ENCODE measurements at places on chromosomes 1 and 21.
A peak's percentile ranks its signal among the peaks of the same experiment; 100 is the strongest.

DNA sequence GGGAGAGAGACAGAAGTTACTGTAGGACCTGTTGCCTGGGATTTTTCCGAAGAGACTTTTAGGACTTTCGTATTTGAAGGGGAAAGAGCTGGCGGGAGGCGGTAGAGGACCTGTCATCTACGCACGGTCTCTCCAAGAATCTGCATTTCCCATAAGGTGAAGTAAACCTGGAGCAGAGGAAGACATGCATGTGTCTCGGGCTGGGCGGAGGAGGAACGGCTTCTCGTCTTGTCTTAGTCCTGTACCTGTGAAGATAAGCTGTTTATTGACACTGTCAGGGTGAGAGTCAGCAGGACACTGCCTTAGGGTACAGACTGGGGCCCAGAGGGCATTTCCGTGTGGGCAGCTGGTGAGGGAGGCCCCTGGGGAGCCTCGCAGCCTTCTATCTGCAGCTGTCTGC lies 123.4 kb upstream of the COL6A1 start:
- no peak for DNase-seq

DNA sequence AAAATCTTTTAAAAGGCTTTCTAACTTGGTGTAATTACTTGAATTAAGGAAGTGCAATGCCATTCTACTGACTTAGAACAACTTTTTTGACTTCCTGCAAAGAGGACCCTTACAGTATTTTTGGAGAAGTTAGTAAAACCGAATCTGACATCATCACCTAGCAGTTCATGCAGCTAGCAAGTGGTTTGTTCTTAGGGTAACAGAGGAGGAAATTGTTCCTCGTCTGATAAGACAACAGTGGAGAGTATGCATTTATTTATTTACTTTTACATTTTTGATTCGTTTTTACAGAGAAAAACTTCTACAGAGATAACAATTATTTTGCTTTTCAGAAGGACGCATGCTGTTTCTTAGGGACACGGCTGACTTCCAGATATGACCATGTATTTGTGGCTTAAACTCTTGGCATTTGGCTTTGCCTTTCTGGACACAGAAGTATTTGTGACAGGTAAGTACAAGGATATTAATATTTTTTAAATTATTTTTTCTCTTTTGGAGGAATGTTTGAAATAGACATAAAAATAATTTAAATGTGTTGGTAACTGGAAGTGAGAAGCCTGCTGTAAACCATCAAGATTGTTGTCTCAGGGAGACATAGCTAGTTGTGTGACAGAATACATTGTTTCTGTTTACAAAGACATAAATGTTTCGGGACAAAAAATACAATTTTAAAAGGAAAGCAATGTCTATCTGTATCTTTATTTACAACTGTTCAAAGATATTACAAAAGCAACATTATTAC lies at the start of gene PTPRC:
Gene PTPRC (plus strand): TSS at position 147 of the 742 bp plus-strand sequence. CDS start 229 bp downstream, at position 376.
- peak; percentile 73 for DNase-seq

GRCh38 chr1:40226192-40226591 lies 21.5 kb upstream of the TMCO2 start:
- DNase-seq: no peak

GRCh38 chr1:93695411-93696005 lies 13.9 kb upstream of the BCAR3 start:
- no peak for DNase-seq

- no peak for DNase-seq
Measured at GRCh38 chr1:157766792-157767191, 10.1 kb downstream of the FCRL2 start.

DNA sequence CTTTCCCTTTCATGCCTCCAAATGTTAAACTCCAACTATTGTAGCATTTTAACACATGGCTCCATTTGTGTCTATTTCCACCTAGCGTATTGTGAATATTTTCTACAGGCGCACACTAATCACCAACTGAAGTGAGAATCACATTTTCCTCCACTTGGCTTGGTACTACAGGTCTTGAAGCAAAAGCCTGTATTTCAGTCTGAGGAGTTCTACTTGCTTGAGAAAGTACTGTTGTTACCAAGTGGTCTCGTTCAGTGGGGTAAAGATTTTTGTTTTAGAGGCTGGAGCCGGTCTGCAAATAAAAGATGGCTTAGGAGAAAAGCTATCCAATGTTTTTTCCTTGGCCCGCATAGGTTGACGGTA lies 550 bp upstream of the PTBP2 start:
- DNase-seq: no peak

DNA sequence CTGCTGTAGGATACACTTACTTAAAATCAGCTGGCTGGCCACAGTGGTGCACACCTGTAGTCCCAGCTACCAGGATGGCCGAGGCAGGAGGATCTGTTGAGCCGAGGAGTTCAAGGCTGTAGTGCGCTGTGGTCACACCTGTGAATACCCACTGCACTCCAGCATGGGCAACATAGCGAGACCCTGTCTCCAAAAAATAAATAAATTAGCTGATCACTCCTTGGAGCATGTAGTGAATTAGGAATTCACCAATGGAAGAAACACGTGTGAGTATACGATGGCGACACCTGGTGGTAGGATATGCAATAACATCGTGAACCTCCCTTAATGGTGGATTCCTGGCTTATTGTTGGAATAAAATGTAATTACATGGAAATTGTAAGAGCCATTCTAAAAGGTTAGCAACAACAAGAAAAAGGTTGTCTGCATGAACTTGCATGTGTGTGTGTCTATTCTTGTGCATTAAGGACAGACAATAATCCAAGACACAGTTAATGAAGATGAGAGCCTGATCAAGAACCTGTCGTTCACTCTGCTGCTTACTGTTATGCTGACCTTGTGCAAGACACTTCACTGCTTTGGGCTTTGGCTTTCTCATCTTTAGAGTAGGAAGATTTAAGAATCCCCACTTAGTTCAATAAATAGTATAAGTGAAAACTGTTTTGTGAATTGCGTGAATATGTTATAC lies 38.6 kb upstream of the COX20 start:
- peak; percentile 60 for DNase-seq

GRCh38 chr1:230591678-230592077 lies 50.6 kb upstream of the COG2 start:
- DNase-seq: no peak

DNA sequence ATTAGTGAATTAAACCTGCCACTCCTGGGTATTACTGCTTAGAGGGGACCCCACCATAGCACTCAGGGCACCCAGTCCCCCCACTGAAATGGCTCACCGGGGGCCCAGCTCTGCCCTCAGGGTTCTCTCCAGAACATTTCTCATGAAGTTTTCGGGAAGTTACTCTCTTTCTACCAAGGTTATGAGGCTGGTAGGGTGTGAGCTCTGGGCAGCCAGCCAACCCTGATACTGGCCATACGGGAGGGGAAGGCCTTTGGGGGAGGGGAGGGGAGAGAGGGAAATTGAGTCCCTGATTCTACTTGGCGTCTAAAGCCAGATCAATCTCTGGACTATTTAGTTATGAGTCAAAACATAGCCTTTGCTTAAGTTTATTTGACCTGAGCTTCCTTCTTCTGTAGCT lies 12.9 kb upstream of the PDE9A start:
- DNase-seq: no peak

DNA sequence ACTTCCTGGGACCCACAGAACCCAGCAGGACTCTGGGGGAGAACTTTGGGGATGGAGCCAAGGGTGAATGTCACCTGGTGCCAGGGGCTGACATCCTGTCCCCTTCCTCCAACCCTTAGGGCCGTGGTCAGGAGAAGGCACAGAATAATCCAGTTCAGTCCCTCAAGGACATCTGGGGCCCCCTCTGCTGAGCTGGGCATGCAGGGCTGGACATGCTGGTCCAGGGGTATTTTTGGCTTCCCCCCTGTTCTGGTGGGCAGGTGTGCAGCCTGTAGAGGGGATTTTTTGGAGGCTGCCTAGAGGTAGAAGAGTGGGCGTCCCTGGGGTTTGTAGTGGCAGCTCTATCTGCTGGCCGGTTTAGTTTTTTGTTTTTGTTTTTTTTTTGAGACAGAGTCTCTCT lies 3.4 kb upstream of the CROCC start:
- DNase-seq: no peak

DNA sequence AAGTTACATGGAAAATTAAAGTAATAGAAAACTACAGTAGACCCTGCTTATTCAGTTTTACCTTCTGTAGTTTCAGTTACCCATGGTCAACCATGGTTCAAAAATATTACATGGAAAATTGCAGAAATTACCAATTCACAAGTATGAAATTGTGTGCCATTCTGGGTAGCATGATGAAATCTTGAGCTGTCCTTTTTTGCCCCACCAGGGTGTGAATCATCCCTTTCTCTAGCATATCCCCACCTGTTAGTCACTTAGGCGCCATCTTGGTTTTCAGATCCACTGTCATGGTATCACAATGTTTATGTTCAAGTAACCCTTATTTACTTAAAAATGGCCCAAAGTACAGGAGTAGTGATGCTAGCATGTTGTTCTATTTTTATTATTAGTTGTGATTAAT lies 3.5 kb upstream of the LRIF1 start:
- no peak for DNase-seq

- DNase-seq: no peak
Measured at GRCh38 chr1:176450526-176450925, 12.4 kb upstream of the PAPPA2 start.

- no peak for DNase-seq
Measured at GRCh38 chr21:41847066-41847804, 31.9 kb downstream of the PRDM15 start.

- no peak for DNase-seq
Measured at GRCh38 chr21:38989745-38990423, 184.2 kb downstream of the ETS2 start.

GRCh38 chr1:52937433-52938182 lies 10.5 kb downstream of the SCP2 start:
- DNase-seq: no peak

DNA sequence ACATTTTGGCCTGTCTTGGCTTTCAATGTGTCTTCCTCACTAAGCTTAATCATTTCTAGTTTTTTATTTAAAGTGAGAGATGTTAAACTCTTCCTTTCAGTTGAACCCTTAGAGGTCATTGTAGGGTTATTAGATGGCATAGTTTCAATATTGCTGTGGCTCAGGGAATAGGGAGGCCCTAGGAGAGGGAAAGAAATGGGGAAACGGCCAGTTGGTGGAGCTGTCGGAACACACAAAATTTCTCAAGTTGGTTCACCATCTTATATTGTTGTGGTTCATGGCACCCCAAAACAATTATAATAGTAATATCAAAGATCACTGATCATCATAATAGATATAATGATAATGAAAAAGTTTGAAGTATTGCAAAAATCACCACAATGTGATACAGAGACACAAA lies 31.4 kb upstream of the KAZN start:
- DNase-seq: no peak

- DNase-seq: no peak
Measured at GRCh38 chr1:184524248-184524647, 137.4 kb downstream of the C1orf21 start.

GRCh38 chr21:33783187-33783979 lies 132.2 kb downstream of the ATP5PO start:
- DNase-seq: no peak

- no peak for DNase-seq
Measured at GRCh38 chr1:155250246-155250632, 5.0 kb downstream of the ENTREP3 start.

DNA sequence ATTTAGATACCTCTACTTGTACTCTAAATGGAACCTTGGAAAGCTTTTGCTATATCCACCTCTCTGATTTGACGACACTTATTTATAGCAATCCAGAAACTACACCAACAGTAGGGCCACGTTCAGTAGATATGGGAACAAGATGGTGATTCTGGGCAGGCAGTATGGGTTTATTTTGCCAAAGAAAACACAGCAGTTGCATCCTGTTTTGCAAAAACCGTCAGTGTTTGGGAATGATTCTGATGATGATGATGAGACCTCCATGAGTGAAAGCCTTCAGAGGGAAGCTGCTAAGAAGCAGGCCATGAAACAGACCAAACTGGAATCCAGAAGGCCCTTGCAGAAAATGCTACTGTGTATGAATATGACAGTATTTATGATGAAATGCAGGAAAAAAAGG lies 41.5 kb upstream of the NEXN start:
- DNase-seq: no peak

DNA sequence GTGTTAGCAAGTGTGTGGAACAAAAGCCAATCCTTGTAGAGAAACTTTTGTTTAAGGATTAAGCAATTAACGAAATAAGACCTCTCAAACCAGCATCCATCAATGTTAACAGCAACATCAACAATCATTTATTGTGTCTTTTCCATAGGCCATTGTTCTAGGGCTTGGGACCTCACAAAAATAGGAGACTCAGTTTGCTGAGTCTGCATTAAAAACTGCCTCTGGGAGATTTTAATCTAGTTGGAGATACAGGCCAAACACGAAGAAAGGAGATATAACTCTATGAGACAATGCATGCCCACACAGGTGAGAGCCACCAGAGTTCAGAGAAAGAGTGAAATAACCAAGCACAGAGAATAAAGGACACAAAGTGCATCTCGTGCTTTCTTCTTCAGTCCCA lies 14.4 kb upstream of the SELP start:
- DNase-seq: no peak

DNA sequence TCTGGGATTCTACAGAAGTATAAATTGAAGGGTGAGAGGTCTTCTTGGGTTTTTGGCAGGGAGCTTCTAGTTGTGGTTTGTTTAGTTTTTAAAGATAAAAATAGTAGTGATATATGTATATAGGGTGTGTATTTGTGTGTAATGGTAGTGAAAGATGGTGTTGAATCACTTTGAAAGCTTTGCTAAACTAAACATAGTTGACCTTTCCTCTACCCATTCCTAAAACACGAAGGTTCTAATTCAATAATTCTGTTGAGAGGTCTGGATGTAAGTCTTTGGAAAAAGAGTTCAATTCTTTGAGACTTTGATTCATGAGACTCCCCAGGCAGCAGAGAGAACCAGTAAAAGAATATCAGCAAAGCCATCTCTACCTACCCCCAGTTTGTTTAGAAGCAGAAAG lies 247.9 kb upstream of the DUSP10 start:
- no peak for DNase-seq

GRCh38 chr1:235503403-235504121 lies 690 bp downstream of the B3GALNT2 start:
- DNase-seq: no peak

- no peak for DNase-seq
Measured at GRCh38 chr1:162832470-162832869, 28.5 kb downstream of the CCDC190 start.

DNA sequence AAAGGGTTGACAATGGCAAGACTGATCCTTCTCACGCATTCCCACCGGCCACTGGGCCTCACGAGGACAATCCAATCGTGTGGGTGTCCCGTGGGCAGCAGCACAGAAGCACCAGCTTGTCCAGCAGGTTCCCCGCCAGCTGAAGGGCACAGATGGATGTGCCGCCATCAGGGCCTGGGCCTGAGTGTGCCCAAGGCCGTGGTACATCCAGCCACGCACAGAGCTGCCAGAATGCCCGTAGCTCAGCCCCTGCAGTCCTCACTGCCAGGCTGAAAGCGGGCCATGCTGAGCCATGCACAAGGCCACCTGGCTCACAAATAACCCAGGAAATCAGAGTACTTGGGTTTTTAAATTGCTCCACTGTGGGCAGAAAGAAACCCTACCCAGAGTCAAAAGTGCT lies 7.0 kb downstream of the NPHP4 start:
- no peak for DNase-seq

DNA sequence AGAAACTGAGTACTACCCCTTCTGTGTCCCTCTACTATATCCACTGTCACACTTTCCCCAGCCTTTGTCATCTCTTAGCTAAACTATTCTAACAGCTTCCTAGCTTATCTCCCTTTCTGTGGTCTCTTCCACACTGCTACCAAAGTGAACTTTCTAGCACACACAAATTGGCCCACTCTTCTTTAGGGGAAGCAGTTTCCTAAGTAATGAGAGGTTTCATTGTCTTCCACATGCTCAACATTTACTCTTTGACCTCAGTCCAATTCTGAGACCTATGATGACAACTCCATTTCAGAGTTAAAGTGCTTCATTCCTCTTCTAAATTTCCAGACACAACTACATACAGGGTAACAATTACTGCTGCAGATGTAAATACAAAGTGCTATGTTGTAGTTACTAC lies 32.9 kb downstream of the SCYL3 start:
- no peak for DNase-seq
